ENCODE measurements at places on chromosomes 6 and 20. TPM values are rescaled to one million over a fixed set of nuclear protein-coding genes. Genes with fewer than 3 reads are reported as not detected.

Gene FAM217A
- not detected for total RNA-seq

Gene CNR1
- 35.0 TPM for total RNA-seq

Gene SEMG1
- not detected for total RNA-seq

Gene SPAG4
- total RNA-seq, result 35.3 TPM

Gene OR2B6
- total RNA-seq, result not detected

Gene RPS6KA2
- total RNA-seq, result 196 TPM

Gene ERGIC3
- total RNA-seq, result 67.7 TPM

- DNase-seq, result no peak
Measured at GRCh38 chr6:139531148-139532115, 157.0 kb upstream of the CITED2 start.

DNA sequence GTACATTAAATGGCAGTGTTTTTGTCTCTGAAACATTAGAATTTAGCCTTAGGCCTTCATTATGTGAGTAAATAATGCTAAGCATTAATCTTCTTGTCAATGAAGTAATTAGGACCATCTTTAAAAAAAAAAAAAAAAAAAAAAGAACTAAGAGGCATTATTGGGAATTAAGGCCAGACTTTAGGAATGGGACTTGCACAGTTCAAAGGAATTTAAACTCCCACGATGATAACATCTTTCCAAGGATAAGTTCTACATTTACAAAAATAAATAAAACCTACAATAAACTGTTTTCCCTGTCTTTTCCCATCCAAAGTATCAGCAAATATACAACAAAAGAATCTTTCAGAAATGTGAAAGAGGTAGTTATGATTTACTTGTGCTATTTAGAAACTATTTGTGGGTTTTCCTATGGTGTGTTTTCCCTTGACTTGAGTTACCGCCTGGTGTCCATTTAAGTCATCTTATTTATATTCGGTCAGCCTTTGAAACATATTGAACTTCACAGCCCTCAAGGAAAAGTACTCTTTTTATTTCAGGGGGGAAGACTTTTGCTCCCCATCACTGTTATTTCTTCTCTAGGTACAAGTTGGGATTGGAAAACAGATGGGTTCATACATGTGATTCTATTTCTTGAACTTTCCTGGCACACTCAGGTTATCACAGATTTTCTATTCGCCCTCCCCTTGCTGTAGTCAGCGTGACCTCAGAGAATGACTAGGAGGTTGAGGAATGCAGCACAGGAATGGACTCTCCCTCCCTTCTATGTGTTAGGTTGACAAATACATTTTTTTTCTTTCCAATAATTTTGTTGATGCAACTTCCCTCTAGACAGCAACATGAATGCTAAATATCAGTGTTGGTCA is 13.6 kb downstream of the STMND1 start:
- no peak for DNase-seq

DNA sequence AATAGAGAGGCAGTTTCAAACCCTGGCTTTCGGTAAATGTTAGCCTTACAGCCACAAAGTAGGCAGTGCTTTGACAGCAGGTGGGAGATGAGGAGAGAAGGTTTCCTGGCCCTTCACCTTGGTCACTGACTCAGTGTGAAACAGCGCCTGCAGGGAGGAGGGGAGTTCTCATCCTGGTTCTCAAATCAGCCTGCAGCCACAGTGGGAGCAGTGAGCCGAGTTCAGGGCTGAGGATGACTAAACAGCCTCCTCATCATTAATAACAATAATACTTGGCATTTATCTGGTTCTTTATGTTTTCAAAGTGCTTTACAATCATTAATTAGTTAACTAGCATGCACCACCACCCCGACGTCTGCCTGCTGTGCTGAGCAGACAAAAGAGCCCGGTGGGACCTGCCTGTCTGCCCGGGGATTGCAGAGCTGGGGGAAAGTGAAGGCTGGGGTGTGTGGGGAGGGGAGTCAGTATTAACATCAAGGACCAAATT is 59.6 kb downstream of the PRDM1 start:
- no peak for DNase-seq

- DNase-seq, result no peak
Measured at GRCh38 chr20:25257130-25257529, 9.2 kb downstream of the PYGB start.

- no peak for DNase-seq
Measured at GRCh38 chr6:15752820-15753219, 90.0 kb upstream of the DTNBP1 start.

DNA sequence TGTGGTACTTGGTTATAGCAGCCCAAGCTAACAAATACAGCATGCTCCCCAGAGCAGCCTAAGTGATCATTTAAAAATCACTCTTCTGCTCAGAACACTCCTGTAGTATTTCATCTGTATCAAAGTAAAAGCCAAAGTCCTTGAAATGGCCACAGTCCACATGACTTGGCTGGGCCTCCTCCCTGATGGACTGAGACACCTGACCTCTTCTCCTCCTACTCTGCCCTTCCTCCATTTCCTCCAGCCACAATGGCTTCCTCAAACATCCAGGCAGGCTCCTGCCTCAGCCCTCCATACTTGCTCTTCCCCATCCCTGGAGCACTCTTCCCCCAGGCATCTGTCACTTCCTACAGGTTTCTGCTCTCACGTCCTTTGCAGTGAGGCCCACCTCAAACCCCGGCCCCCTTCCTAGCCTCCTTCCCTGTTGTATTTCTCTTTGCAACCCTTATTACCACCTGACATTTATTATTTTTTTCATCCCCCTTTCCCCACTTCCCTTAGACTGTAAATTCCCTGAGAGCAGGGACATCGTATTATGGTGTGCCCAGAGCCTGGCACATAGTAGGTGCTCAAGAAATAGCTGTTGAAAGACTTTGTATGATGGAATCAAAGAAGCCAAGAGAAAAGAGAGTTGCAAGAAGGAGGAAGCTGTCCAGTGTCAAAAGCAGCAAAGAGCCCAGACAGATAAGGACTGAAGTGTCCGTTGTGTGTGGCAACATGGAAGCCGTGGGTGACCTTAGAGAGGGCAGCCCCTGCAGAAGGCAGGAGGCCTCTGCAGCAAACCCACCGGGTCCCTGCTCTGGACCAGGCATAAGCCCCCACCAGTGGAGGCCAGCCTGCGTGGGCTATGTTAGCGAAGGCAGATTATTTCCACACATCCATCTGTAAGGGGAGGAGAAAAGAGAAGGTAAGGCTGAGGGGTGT is 87.5 kb downstream of the TRERF1 start:
- no peak for DNase-seq

- no peak for DNase-seq
Measured at GRCh38 chr6:16716321-16716858, 44.9 kb downstream of the ATXN1 start.

- no peak for DNase-seq
Measured at GRCh38 chr6:130975325-130975724, 87.7 kb downstream of the EPB41L2 start.

- no peak for DNase-seq
Measured at GRCh38 chr20:48530957-48531356, 296.8 kb downstream of the PREX1 start.

GRCh38 chr6:106748547-106749207 is 119.3 kb downstream of the QRSL1 start:
- DNase-seq, result no peak

DNA sequence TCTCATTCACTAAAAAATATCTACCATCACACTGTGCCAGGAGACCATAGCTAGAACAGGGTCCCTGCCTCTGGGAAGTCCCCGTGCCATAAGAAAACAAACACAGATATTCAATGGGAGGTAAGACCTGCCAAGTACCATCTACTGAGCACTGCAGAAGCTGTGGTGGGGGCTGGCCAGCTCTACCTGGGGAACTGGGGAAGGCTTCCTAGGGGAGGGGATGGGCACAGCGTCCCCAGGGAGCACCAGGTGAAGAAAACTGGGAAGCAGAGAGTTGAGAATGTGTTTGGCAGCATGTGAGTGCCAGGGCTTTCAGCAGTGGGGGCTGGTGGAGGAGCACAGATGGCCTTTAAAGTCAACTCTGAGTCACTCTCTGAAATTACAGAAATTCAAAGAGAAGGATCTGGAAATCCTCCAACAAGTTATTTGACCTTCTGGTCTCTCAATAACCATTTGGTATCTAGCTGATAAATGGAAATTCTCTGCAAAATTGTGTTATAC is 85.2 kb downstream of the SHLD1 start:
- DNase-seq, result no peak

- no peak for DNase-seq
Measured at GRCh38 chr6:134245706-134246105, 72.2 kb downstream of the SGK1 start.

DNA sequence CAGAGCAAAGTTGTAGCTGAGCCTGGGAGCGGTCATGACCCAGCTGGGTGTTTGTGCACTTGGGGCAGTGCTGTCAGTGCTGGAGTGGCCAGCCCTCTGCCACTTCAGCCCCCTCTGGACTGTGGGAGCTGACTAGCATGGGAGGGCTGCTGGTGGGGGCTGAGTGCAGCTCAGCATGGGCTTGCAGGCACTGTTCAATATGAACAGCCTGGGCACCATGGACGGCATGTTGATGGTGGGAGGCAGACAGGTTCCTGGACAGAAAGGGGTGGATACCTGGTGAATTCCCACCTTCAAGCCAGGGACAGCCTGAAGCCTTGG is 50.5 kb downstream of the GGTLC1 start:
- peak; percentile 42 for DNase-seq

- DNase-seq, result no peak
Measured at GRCh38 chr6:73078333-73078862, 146.9 kb downstream of the KHDC1L start.

GRCh38 chr20:584161-584970 is 25.7 kb downstream of the TCF15 start:
- DNase-seq, result no peak

DNA sequence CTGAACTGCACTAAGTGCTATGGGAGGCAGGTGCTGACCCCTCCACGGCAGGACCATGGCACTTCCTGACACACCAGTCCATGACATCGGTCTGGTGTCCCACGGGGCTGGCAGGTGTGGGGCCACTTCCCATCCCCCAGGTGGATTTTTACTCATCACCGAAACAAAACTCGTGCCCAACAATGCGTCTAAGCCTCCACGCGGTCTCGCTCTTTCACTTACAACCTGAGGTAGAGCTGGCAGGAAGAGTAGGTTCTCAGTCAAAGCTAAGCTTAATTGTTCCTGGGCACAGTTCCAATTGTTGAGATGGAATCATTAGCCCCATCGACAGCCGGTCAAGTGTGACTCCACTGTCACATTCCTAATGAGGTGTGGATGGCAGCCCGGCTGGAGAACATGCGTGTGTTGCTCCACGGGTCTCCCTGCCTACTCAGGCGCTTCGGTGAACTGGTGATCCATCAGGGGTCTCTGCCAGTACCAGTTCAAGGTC is 125.7 kb downstream of the SLC23A2 start:
- DNase-seq, result no peak

DNA sequence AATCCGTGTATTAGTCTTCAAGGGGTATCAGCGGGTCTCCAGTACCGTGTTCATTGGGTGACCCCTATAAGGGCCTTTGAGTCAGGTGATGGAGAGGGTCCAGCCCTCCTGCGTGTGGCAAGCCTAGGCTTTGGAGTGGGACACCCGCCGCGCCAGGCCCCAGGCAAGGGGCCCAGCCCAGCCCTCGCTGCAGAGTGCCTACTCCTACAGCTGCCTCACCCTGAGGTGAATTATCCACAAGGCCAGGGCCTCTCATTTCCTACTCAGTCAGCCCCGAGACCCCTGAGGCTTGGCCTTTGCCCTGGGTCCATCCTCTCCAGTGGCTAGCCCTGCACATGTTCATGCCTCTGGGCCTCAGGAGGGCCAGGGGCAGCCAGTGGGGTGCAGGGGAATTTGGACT is 45.1 kb downstream of the TMEM242 start:
- peak; percentile 58 for DNase-seq

DNA sequence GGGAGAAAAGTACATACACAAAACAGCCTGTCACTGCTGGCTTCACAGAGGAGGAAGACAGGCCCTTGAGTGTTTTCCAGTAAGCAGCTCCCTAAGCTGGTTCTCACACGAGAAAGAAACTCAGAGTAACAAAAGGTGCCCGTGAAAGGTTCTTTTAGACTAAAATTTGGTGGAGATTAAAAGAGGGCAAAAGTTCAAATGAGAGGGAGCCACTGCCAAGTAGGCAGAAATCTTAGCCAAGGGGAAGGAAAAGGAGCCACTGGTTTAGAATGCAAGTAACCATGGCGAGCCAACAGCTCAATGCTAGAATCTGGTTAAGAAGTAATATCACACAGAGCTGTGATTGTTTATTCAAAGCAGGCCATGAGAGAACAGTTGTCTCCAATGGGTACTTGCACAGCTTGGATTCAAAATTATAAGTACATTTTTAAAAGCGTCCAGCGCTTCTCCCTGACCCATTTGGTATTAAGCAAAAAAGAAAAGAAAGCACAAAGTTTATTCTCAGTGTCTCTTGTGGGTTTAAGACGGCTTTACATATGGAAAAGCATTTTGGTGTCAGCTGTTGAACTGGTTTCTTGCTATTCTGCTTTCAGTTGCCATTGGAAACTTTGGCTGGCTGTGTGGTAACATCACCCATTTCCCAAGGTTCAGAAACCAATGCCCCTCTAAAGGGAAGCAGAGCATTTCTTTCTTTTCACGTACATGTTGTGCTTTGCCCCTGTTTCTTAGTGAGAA is 648.5 kb downstream of the RNF144B start:
- DNase-seq, result no peak

DNA sequence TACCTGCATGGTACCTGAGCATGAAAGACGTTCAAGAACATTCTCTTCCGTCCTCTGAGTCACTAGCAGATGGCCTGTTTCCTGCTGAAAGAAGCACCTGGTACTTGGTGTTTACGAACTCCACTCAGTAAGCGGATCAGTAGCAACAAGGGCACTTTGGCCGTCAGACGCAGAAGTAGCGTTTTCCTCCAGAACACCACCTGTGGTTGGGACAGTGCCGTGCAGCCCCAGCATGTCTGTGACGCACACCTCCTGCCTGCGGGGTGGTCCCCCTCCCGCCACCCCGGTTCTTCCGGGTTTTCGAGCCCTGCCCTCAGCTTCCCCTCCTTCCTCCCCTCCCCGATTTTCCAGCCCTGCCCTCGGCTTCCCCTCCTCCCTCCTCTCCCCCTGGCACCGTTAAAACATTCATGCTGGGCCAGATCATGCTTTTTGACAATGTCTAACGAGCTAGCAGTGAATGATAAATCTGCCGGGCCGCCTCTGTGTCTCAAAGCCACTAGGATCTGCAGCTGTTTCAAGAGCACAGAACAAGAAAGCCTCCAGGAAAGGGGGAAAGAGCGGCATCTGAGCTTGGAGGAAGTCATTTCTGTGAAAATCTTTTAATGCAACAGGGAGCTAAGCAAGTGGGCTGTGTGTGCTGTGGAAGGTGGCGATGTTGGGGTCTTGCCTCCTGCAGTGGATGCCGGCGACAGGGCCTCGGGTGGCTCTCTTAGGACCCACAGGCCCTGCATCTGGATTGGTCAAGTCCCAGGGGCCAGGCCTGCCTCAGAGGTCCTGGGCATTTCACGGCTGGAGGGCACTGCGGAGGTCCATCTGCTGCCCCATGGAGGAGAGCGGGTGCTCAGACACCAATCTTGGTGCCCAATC is 207.9 kb downstream of the ERMARD start:
- DNase-seq, result peak; percentile 7

- no peak for DNase-seq
Measured at GRCh38 chr6:6851059-6851948, 256.5 kb upstream of the RREB1 start.

- DNase-seq, result no peak
Measured at GRCh38 chr6:90101403-90101802, 195.2 kb downstream of the BACH2 start.

- no peak for DNase-seq
Measured at GRCh38 chr6:34819571-34820480, 27.9 kb downstream of the BLTP3A start.

- DNase-seq, result no peak
Measured at GRCh38 chr6:32128751-32129296, 778 bp upstream of the ATF6B start.

GRCh38 chr6:35487658-35488516 is 9.0 kb downstream of the TEAD3 start:
- no peak for DNase-seq

- no peak for DNase-seq
Measured at GRCh38 chr6:28134015-28134414, 7.7 kb upstream of the ZKSCAN8 start.

Measured in ascending aorta (tissue), 2 donors.